ENCODE measurements at places on chromosomes 1 and 21. TPM values are rescaled to one million over a fixed set of nuclear protein-coding genes. Genes with fewer than 3 reads are reported as not detected.

- DNase-seq, result peak; percentile 80
These were observed 6.5 kb downstream of the KCNN3 start for GRCh38 chr1:154863315-154864174.

- DNase-seq, result no peak
These were observed 7.7 kb upstream of the HTR1D start for GRCh38 chr1:23224739-23225648.

DNA sequence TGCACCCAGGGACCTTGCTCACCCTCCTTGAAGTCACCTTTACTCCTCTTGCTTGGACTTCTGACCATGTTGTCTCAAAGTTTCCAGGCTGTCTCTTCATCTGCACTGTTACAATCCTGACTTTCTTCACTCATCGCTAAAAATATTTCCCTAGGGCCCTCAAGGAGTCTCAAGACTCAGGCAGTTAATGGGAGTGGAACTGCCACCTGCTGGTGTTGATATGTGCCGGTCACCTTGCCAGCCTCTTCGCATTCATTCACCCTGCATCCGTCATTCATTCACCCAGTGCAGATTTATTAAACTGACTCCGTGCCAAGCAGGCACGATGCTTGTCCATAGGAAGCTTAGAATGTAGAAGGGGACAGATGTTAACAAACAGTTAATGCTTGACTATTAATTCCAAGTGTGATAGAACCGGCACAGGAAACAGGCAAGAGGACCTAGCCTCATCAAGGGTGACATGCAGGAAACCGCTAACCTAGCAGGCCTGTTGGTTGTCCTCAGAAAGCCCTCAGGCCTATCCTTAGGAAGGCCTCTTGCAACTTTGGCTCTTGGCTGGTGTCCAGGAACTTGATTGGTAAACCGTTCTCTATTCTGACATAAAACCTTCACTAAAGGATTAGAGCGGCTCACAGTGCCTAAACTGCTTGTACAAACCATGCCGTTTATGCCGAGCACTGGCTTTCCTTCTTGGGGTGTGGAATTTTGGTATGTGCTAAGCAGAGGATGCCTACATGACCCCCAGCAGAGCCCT is 342.2 kb downstream of the CAMTA1 start:
- no peak for DNase-seq

- DNase-seq, result no peak
These were observed 11.1 kb upstream of the CD48 start for GRCh38 chr1:160722726-160723125.

GRCh38 chr1:4137621-4138415 is 237.7 kb upstream of the C1orf174 start:
- DNase-seq, result no peak

DNA sequence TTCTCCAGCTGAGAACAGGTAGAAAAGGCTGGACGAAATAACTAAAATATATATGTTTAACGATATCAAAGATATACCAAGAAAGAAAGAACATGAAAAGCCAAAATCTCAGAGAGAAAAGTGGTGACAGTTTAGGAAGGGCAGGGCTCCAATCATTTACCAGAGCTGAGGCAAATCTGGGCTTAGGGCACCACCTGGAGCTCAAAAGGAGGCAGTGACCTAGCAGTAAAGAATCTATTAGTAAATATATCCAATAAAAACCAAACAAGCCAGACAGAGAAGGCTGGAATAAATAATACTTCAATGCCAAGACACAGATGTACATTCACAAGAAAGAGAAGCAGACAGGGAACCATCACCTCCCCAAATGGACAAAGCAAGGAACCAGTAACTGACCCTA is 43.5 kb downstream of the CHIA start:
- no peak for DNase-seq

DNA sequence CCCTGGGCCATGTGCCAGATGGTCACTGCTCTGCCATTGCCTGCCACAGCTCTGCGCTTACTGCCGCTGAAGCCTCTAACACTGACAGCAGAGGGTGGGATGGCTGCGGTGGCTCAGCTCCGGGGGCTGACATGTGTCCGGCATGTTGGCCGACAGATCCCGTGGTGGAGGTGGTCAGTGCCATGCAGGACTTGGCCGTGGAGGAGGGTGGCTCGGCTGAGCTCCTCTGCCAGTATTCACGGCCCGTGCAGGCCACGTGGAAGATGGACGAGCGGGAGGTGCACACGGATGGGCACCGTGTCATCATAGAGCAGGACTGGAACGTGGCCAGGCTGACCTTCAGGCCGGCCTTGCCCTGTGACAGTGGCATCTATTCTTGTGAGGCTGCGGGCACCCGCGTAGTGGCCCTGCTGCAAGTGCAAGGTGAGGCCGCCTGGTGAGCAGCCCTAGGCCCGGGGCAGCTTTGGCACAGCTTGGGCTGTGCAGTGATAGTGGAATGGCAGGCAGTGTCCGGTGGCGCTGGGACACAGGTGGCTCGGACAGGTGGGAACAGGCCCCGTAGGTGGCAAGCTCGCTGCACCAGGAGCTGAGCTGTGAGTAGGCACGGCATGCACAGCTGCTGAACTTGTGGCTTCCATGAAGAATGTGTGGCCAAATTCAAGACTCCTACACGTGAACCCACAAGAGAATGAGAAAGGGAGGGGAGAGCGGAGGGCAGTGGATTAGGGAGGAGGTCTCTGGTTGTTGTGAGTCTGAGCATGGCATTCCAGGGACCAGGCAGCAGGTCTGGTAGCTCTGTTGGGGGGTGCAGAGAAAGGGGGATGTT is 91.8 kb downstream of the TRIM11 start:
- DNase-seq, result no peak

- no peak for DNase-seq
These were observed 603.5 kb upstream of the NEGR1 start for GRCh38 chr1:72885841-72886240.

GRCh38 chr1:201436393-201436792 is 14.9 kb upstream of the TNNI1 start:
- no peak for DNase-seq

GRCh38 chr1:47627016-47627415 is 189.2 kb downstream of the FOXD2 start:
- no peak for DNase-seq

DNA sequence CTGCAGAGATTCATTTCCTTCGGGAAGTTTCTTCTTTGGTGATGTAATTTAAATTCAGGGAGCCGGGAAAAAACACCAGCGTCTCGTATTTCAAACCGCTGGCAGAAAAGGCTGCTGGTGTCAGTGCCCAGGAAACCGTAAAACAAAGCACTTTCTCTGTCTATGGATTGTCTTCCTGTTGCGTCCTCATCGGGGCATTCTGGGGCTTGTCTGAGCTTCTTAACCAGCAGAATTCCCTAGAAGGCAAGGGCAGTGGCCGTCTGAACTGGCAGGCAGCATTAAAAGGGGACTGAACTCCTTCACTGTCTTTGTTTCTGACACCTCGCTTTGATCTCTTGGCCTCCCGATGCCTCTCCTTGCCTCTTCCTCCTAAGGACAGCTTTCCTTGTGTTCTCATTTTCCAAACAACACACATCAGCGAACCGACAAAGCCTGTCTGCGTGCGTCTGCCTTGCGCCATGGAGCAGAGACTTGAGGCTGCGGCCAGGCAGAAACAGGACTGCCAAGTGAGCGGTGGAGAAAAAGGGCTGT is 391.6 kb upstream of the VAMP3 start:
- peak; percentile 47 for DNase-seq

DNA sequence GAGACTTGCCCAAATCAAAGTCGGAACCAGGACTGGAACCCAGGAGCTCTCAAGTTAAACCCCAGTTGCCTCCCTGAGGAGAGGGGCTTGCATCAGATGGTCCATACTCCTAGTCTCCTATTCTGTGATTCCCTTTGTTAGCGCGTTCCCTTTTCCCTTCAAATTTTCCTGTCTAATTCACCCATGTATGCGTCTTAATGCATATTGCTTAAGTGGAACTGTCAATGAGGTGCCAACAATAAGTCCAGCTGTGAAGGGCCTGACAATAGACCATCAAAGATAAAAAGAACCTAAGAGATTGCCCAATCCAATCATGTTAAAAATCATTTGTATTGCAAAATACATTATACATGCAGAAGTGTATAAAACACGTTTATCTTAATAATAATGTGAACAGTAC is 634 bp upstream of the SPATA6 start:
- DNase-seq, result no peak

DNA sequence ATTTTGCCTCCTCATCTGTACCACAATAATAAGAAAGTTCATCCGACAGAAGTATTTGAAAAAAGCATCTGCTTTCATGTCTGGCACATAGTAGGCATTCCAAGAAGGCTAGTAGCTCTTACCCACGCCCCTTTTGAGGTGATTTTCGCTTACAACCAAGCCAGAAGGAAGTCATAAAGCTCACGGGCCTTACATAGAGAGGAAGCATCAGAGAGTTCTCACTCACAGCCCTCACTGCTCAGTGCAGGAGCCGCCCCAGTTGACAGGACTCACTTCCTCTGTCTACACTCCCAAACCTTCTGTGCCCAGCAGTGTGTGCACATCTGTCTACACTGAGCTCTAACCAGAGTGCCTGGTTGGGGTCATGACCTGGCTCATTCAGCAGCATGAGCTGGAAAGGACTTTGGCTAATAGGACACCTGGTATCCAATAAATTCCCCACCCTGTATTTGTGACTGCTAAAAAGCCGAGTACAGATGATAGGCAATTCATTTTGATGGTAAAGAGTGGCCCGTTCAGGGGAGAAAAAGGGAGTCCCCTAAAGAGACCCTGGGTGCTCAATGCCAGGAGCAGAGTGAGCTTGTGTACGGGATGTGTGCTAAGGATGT is 36.8 kb upstream of the DUSP10 start:
- DNase-seq, result no peak

Gene BGLAP
- total RNA-seq, result 0.08 TPM

Gene DIRAS3
- 0.06 TPM for total RNA-seq

Gene CYP4A22
- total RNA-seq, result not detected

Measured in H4 (cell line).